H1 (cell line): ENCODE measurements at places on chromosomes 1 and 21.

- peaks cover 9% of the 10 kb centered on the region for H3K4me1 ChIP-seq
- no peak overlapping the region for H3K27ac ChIP-seq
- no peak for DNase-seq
- H3K27me3 ChIP-seq: no peaks in the 10 kb centered on the region
- H3K36me3 ChIP-seq: no peaks in the 10 kb centered on the region
- H3K4me3 ChIP-seq: no peak overlapping the region
Observed at GRCh38 chr21:33660406-33660805, 18.1 kb downstream of the ITSN1 start.

GRCh38 chr21:35376406-35377135, 327.5 kb upstream of the RUNX1 start:
- no peaks in the 10 kb centered on the region for H3K36me3 ChIP-seq
- no peak overlapping the region for H3K4me3 ChIP-seq
- H3K27me3 ChIP-seq: no peaks in the 10 kb centered on the region
- H3K27ac ChIP-seq: no peak overlapping the region
- no peak for DNase-seq

DNA sequence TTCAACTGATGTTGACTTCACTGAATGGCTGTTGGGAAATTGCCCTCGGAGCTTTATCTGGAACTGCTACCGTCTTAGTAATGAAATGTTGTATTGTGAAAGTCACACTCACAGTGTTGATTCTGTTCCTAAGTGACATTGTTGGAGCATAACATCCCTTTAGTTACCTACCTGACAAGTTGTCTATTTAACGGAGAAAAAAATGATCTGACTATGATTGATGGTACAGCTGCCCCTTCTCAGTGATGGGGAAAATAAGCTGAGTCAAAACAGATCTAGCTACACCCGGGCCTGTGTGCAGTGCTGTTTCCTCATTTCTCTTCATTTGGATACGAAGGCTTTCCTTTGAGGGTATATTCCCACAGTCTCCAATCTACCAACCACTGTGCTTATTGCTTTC, 472.3 kb upstream of the BRINP3 start:
- H3K27me3 ChIP-seq: no peaks in the 10 kb centered on the region
- no peaks in the 10 kb centered on the region; the same call in 1 of the 2 replicates for H3K4me1 ChIP-seq
- DNase-seq: no peak
- H3K27ac ChIP-seq: no peak overlapping the region
- H3K36me3 ChIP-seq: no peaks in the 10 kb centered on the region
- no peak overlapping the region for H3K4me3 ChIP-seq

GRCh38 chr1:65425697-65426096, 5.2 kb downstream of the LEPR start:
- no peaks in the 10 kb centered on the region for H3K27me3 ChIP-seq
- H3K27ac ChIP-seq: peak overlapping the region; percentile 47; the same call in 1 of the 2 replicates
- no peak for DNase-seq
- H3K4me3 ChIP-seq: no peak overlapping the region
- H3K36me3 ChIP-seq: no peaks in the 10 kb centered on the region

DNA sequence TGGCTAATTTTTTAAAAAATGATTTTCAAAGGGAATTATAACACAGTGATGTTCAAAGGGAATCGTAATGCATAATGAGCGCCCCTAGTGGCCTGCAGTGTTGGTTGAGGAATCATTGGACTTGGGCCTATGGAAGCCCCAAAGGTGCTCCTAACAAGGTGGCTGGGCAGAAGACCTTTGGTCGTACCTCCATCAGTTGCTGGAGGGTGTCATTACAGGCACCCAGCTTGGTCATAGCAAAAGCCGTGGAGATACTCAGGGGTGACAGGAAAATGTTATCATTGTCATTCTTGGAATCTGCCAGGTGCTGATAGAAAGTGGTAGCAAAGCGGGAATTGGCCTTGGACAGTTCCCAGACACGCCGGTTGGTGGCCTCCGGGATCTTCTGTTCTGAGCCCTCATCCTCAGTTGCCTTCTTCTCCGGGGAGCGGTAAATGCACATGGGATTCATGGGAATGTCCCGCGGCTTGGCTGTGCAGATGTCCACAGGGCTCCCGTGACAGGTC, 2.7 kb downstream of the SERPINC1 start:
- peak; percentile 3 for DNase-seq
- H3K36me3 ChIP-seq: no peaks in the 10 kb centered on the region
- no peak overlapping the region for H3K27ac ChIP-seq
- no peaks in the 10 kb centered on the region for H3K27me3 ChIP-seq
- H3K4me1 ChIP-seq: no peaks in the 10 kb centered on the region; the same call in 1 of the 2 replicates
- H3K4me3 ChIP-seq: no peak overlapping the region

DNA sequence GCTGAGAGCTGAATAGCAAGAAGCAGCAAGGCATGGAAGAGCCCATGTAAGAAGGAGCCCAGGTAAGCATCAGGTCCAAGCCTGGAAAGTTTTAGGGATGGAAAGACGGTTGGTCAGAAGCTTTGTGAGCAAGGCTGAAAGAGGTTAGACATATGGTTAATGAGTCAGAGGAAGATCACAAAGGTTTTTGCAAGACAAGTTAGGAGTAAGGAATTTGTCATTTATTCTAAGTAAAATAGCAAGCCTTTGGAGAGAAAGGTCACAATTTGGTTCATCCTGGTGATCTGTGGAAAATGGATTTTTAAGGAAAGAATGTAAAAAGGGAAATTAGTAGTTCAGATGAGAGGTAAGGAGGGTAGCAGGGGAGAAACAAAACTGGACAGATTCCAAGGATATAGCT, 106.7 kb downstream of the DPYD start:
- no peak overlapping the region for H3K27ac ChIP-seq
- no peak for DNase-seq
- no peaks in the 10 kb centered on the region for H3K4me1 ChIP-seq
- H3K27me3 ChIP-seq: no peaks in the 10 kb centered on the region
- H3K4me3 ChIP-seq: no peak overlapping the region
- H3K36me3 ChIP-seq: no peaks in the 10 kb centered on the region

DNA sequence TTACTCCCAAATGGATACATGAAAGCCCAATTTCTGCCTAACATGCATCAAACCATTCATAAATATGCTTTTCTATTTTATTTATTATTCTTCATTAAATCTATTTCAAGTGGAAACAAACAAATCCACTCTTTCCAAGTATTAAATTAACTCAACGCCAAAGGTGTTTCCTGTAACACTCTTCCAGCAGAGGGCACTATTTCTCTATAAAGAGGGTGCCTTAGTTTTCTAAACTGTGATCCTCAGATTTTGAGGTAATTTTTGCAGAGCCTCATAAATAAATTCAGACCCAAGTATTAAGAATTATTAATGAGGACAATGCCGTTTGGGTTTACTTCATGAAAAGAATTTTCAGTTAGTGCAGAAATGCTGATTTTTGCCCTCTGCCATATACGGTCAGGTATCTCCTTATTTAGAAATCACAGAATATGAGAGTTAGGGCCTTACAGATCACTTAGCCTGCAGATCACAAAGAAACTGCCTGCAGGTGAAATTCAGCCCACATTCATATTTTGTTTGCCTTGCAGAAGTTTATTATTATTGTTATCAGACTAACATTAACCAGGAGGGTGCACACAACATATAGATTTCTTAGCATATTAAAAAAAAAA, 40.1 kb upstream of the MYSM1 start:
- H3K27ac ChIP-seq: no peak overlapping the region
- no peaks in the 10 kb centered on the region for H3K36me3 ChIP-seq
- H3K27me3 ChIP-seq: no peaks in the 10 kb centered on the region
- no peak overlapping the region for H3K4me3 ChIP-seq
- DNase-seq: no peak

GRCh38 chr1:94092210-94092613, 28.7 kb downstream of the ABCA4 start:
- no peak for DNase-seq
- H3K4me3 ChIP-seq: no peak overlapping the region
- no peaks in the 10 kb centered on the region for H3K36me3 ChIP-seq
- H3K27ac ChIP-seq: no peak overlapping the region
- H3K4me1 ChIP-seq: peaks cover 8% of the 10 kb centered on the region
- no peaks in the 10 kb centered on the region; the same call in 1 of the 2 replicates for H3K27me3 ChIP-seq

- no peak for DNase-seq
- no peaks in the 10 kb centered on the region for H3K27me3 ChIP-seq
- no peaks in the 10 kb centered on the region for H3K36me3 ChIP-seq
- no peak overlapping the region for H3K27ac ChIP-seq
Observed at GRCh38 chr1:47758341-47759250, 238.6 kb downstream of the TRABD2B start.

DNA sequence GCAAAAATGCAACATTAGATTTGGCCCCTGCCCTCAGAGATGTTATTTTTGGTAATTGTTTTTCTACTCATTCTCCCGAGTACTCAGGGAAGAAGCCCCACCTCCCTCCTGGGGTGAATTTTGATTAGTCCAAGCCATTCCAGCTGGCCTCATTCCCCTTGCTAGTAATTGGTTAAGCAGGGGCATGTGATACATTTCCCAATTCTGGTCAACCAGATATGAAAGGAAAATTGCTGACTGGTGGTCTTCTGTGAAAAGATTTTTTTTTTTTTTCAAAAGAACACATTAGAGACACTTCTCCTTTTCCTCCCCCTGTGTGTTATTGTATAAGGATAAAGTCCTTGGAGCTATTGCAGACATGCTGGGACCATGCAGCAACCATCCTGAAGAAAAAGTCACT, 71.1 kb upstream of the AKT3 start:
- H3K27ac ChIP-seq: no peak overlapping the region
- H3K36me3 ChIP-seq: no peaks in the 10 kb centered on the region
- DNase-seq: no peak
- peaks cover 11% of the 10 kb centered on the region for H3K4me1 ChIP-seq
- peaks cover 28% of the 10 kb centered on the region for H3K27me3 ChIP-seq
- H3K4me3 ChIP-seq: no peak overlapping the region
